ENCODE measurements at places on chromosomes 13 and 19.

- DNase-seq = no peak
Measured at GRCh38 chr13:92677571-92677970, 549.0 kb upstream of the GPC6 start.

- DNase-seq = no peak
Measured at GRCh38 chr13:83190020-83190419, 692.3 kb downstream of the SLITRK1 start.

DNA sequence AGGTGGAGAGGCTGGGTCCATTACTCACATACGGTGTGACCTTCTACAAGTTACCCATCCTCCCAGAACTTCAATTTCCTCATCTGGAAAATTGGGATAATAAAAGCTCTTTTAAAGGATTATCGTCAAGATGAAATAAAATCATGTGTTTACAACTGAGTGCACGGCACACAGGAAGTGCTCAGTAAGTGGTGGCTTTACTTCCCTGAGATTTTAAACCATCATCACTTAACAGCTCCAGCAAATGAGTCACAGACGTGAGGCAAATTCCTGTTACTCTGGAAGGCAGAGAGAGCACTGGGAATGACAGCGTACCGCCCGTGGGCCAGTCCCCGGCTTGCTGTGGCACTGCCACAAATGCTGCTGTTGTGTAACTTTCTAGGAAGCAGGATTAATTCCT, 64.1 kb downstream of the MRPL57 start:
- no peak for DNase-seq

- DNase-seq = no peak
Measured at GRCh38 chr19:55389386-55390317, 3.9 kb downstream of the RPL28 start.

DNA sequence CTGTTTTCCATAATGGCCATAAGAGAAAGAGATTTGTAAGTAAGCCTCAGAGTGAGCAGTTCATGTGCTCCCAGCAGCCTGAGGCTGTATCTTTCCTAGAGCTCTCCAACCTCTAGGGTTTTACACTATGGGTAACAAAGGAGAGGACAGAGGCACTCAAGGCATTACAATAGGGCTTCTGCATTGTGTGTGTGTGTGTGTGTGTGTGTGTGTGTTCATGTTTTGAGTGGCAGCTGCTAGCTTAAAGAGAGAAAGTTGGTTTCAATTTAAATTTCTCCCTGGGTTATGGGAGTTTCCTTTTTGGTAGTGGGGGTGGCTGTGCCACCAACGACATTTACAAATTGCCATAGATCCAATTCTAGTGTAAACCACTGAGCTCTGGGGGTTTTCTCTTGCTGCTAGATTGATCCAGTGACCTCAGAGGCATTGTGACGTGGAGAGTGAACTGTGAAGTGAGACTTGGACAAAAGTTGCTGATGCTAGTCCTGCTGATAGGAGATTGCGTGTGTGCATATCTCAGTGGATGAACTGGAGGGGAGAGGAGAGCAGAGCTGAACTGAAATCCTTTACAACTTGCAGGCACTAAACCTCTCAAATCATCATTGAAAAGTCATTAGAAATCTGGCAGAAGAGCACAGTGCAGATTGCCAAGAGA, 67.2 kb upstream of the OLFM4 start:
- DNase-seq = no peak

Measured in stimulated activated CD8-positive, alpha-beta memory T cell treated with anti-CD3 and anti-CD28 coated beads, Interleukin-12 subunit alpha, Interleukin-12 subunit beta, amount 100 ng/mL, for 4 hours (primary cell).